ENCODE measurements at places on chromosomes 5 and 9.
A peak's percentile ranks its signal among the peaks of the same experiment; 100 is the strongest.

- DNase-seq = no peak
These were observed 217.6 kb downstream of the ZNF608 start for GRCh38 chr5:124528838-124529237.

- DNase-seq = no peak
These were observed 4.1 kb downstream of the PCSK5 start for GRCh38 chr9:75894566-75894965.

GRCh38 chr5:76224898-76225297 is 141.7 kb downstream of the SV2C start:
- no peak for DNase-seq

DNA sequence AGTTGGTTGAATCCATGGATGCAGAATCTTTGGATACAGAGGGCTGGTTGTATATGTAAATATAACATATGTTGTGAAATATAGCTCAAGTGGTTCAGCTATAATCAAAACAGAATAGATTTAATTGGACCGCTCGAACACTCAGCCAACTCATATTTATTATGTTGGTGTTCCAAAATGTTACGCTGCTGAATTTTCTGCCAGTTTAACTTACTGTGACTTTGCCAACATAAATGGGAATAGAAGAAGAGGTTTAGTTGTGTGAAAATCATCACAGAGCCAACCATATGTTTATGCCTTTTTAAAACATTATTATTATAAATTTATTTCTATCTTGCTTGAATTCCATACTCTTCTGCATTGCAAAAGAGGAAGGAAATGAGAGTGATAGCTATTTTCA is 178.2 kb upstream of the FBXL7 start:
- DNase-seq = no peak

- no peak for DNase-seq
These were observed 16.4 kb downstream of the GNAQ start for GRCh38 chr9:78015241-78015640.

- DNase-seq = peak; percentile 85
These were observed 70.5 kb downstream of the PIK3R1 start for GRCh38 chr5:68285851-68286611.

DNA sequence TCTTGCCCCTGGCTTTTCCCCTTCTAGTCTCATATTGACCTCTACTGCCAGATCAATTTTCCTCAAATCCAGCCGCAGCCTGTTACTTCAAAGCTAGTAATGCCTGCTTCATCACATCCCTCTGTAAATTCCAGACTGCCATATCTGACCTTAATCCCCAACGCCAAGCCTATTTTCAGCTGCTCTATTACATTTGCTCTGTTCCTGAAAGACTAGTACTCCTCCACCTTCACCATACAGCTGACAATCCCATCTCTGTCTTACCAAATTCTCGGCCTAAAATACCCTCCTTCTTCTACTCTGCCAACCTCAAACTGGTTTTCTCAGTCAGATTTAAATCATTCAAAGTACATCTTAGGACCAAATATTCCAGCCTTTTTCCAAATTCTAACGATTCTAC is 420.2 kb downstream of the RAB3C start:
- peak; percentile 23 for DNase-seq

DNA sequence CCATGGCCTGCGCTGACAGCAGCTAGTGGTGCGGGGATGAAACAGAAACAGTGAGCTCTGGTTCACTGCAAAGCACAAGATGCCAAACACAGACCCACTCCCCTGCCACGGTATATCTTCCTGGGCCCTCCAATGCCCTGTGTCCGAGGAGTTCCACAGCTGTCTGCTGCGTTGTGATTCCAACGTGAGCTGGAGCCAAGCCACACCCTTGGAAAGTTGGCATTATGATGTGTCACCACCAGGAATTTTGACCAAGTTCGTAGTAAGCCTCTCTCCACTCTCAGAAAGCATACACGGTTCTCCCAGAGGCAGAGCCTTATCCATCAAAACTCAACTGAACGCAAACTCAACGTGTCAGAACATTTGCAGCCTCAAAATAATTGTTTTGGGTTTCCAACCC is 55.6 kb downstream of the MACROH2A1 start:
- DNase-seq = no peak
